ENCODE measurements at places on chromosomes 13 and 19. TPM values are rescaled to one million over a fixed set of nuclear protein-coding genes. Genes with fewer than 3 reads are reported as not detected.
A peak's percentile ranks its signal among the peaks of the same experiment; 100 is the strongest.

Gene TUBA3C
- not detected for total RNA-seq

Gene IGFL1
- total RNA-seq = not detected

Gene NKPD1
- 0.39 TPM for total RNA-seq

Gene TINCR
- total RNA-seq = 0.37 TPM

Gene NXNL1
- total RNA-seq = not detected

Gene TPTE2
- 0.14 TPM for total RNA-seq

Gene CYP4F2
- not detected for total RNA-seq

Gene VMAC
- total RNA-seq = 0.89 TPM

Gene TEX101
- not detected for total RNA-seq

Gene FBXO27
- total RNA-seq = 4.9 TPM

Gene CGB3
- total RNA-seq = not detected

DNA sequence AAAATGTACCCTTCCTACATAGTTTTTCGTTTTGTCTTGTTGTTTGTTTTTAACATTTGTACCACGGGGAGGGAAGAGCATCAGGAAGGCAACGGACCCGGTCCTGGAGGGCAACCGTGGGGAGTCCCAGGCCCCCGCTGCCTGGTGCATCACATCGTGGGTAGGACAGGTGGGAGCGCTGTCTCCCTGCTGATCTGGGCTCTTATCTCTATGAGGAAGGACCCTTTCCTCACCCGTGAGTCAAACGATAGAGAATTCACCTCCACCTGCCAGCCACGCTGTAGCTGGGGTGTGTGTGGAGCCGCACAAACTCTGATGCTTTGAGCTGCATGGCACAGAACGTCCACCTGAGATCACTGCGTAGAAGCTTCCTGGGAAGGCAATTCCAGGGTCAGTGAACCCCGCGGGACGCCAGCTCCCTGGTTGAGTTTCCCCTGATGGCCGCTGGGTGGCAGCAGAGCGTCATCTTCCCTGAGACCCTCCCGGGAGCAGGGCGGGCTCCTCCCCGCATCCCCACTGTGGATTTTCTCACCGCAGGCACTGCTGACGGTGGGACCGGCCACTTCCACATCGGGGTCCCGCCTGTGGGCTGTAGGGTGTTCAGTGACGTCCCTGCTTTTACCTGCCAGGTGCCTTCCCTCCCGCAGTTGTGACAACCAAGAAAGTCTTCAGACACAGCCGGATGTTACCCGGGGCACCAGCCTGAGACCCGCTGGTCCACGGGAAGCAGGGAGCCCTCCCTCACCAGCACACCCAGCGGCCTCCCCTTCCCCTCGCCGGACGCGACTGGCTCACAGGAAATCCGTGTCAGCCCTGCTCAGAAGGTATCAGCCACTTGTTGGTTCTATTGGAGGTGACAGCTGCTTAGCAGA, 54.7 kb downstream of the ZNF787 start:
- DNase-seq = peak; percentile 80
- H3K27ac ChIP-seq = no peak overlapping the region
- peaks cover 35% of the 10 kb centered on the region for H3K27me3 ChIP-seq

GRCh38 chr13:46146898-46147297, 35.1 kb downstream of the LCP1 start:
- no peak overlapping the region for H3K4me3 ChIP-seq
- peaks cover 20% of the 10 kb centered on the region for H3K4me1 ChIP-seq
- DNase-seq = peak; percentile 26
- no peaks in the 10 kb centered on the region for H3K36me3 ChIP-seq

GRCh38 chr19:48500830-48501493, 10.7 kb downstream of the LMTK3 start:
- no peak overlapping the region for H3K27ac ChIP-seq
- DNase-seq = no peak
- no peaks in the 10 kb centered on the region for H3K36me3 ChIP-seq

GRCh38 chr13:78238911-78239310, 320.3 kb upstream of the EDNRB start:
- no peaks in the 10 kb centered on the region for H3K36me3 ChIP-seq
- H3K4me3 ChIP-seq = no peak overlapping the region
- no peak for DNase-seq
- H3K27me3 ChIP-seq = no peaks in the 10 kb centered on the region
- H3K4me1 ChIP-seq = peaks cover 12% of the 10 kb centered on the region
- no peak overlapping the region for H3K27ac ChIP-seq

- no peak overlapping the region for H3K27ac ChIP-seq
- no peaks in the 10 kb centered on the region for H3K36me3 ChIP-seq
- no peak overlapping the region for H3K4me3 ChIP-seq
- peaks cover 3% of the 10 kb centered on the region for H3K4me1 ChIP-seq
- no peak for DNase-seq
Observed at GRCh38 chr13:94291631-94292322, 187.7 kb downstream of the DCT start.

DNA sequence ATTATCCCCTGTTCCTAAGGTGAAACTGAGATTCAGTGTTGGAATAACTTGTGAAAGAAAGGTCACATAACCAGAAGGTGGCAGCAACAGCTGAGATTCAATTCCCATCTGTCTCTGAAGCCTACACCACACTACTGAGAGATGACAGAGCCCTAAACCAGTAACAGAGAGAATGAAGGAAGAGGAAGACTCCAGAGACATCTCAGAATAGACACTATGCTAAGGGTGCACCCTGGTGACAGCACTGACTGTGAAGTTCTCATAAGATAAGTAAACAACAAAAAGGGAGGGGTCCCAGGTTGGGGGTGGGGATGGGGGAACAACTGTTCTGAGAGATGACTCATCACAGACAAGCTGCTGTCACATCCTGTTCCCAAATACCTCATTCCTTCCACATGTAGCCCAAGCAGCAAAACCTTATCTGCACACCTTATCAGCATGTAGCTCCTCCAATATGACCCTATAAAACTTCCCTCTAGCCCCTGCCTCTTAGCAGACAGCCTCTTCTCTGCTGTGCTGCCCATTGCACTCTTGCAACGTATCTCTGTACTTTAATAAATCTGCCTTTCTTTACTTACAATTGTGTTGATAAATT, 46.5 kb downstream of the UTP14C start:
- DNase-seq = no peak
- H3K27ac ChIP-seq = no peak overlapping the region
- H3K36me3 ChIP-seq = peaks cover 22% of the 10 kb centered on the region
- H3K27me3 ChIP-seq = no peaks in the 10 kb centered on the region
- H3K4me3 ChIP-seq = no peak overlapping the region

DNA sequence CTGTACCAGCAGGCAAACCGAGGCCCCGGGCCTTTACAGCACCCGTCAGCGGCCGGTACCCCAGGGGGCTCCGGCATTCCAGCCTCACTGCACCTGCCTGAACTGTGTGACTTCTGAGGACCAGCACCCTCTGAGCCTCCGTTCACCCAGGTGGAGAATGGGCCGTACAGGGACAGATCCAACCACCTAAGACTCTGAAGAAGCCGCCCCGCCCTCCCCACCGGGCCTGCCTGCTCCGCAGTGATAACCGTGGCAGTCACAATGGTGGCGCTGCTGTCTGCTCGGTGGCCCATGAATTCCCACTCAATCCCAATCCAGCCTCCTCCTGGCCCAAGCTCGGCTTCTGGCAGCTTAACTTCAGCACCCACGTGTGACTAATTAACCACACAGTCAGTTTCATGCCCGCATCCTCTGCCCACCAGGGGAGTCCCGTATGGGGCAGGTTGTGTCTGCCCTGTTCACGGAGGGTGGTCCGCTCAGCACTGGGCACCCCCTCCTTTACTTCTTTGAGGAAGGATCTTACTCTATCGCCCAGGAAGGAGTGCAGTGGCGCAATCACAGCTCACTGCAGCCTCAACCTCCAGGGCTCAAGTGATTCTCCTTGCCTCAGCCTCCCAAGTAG, 3.4 kb downstream of the TCF3 start:
- H3K27me3 ChIP-seq = peaks cover 13% of the 10 kb centered on the region
- H3K4me1 ChIP-seq = peaks cover 11% of the 10 kb centered on the region
- peak overlapping the region; percentile 67 for H3K4me3 ChIP-seq
- peaks cover 2% of the 10 kb centered on the region for H3K36me3 ChIP-seq

DNA sequence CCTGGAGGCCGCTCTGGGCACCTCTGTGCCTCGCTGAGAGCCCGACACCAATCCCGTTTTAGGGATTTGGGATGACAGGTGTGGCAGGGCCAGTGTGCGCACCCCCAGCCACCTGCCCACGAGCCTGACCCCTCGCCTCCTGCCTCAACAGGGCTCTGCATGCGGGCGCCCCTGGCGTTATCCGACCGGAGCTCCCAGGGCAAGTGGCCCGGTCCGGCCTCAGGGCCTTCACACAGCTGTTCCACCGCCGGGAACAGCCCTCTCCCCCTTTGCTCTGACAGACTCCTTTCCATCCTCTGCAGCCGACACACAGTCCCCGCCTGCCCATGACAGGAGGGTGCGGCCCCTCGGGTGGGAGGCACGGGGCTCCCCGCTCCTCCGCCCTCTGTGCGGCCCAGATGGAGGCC, 7.1 kb upstream of the WDR18 start:
- H3K4me3 ChIP-seq = no peak overlapping the region
- DNase-seq = no peak
- H3K27me3 ChIP-seq = peaks cover 3% of the 10 kb centered on the region

DNA sequence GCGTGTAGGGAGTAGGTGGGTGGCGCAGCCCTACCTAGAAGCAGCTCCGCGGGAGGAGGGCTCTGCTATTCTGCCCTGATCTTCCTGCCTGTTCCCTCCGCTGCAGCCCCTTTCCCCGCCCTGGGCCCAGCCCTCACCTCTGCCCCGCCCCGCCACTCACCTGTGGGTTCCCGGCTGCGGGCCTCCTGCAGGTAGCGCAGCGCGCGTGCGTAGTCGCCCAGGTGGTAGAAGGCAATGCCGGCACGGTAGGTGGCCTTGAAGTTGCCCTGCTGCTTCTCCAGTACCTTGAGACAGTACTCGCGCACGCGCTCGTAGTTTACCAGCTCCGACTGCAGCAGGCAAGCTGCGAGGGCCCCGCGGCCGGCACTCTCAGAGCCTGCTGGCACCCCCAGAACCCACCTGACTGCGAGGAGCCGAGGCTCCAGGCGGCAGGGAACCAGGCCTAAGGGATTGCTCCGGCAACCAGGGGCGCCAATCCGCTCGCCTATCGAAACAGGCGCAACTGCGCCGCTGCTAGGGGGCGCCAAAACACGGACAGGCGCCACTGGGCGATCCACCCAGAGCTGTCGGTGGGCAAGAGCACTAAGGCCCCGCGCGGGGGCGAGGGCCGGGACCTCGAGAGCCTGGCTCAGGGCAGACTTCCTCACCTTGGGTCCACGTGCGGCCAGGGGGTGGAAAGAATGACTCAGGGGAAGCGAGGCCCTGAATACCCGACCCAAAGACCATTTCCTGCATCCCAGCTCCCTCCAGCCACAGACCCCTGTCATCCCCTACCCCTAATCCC, 965 bp downstream of the TTC9B start:
- H3K4me3 ChIP-seq = no peak overlapping the region
- no peak for DNase-seq
- peaks cover 70% of the 10 kb centered on the region for H3K27me3 ChIP-seq
- H3K36me3 ChIP-seq = peaks cover 5% of the 10 kb centered on the region

DNA sequence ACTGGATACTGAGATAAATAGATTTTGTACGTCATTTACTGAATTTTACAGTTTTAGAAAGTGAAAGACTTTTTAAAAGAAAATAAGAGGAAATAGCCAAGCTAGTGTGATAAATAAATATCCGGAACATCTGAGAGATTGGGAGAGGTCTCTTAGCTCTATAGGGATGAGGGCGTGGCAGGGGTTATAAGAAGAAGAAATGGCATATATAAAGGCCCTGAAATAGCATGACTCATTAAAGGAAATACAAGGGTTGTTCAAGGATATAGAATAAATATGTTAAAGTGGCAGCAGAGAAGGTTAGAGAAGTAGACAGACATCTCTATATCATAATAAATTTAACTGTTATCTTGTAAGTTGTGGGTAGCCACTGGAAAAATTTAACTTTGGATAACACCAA, 144.4 kb downstream of the MAB21L1 start:
- H3K4me3 ChIP-seq = no peak overlapping the region
- no peaks in the 10 kb centered on the region for H3K27me3 ChIP-seq
- no peaks in the 10 kb centered on the region for H3K4me1 ChIP-seq

DNA sequence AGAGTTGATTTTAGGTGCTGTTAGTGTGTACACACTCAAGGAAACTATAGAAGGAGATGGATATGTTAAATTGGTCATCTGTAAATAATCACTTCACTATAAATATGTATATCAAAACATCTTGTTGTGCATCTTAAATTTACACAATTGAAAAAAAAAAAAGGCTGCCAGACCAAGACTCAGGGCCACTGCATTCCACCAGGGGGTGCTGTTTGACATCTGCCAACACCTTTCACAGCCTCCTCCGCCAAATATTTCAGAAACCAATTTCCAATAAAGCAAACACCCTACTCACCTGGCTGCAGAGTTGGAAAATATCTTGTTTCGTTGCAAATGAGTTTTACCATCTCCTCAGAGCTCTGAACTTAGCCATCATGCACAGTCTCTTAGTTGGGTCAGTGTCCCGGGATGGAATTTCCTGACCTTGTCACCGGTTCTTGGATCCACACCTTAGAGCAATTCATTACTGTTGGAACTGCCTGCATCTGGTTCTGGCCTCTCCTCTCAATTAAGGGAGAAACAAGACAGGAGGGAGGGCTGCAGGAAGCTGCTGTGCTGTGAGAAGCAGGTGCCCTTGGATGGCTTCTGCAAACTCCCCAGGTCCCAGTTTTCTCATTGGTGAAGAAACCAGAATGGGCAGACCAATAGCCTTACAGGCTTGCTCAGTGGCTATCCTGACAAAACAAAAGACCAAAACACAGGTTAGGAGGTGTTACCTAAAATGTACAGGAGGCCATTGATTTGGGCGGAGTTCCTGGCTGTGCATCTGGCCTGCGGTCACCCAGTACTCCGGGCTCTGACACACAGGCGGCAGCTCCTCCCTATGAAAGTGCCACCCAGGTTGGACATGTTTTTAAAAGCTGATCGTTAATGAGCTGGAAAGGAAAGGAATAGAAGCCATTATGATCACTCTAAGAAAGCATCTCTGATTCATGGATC, 746.6 kb downstream of the UQCRFS1 start:
- no peak overlapping the region for H3K4me3 ChIP-seq
- no peaks in the 10 kb centered on the region for H3K27me3 ChIP-seq
- peaks cover 21% of the 10 kb centered on the region for H3K4me1 ChIP-seq

DNA sequence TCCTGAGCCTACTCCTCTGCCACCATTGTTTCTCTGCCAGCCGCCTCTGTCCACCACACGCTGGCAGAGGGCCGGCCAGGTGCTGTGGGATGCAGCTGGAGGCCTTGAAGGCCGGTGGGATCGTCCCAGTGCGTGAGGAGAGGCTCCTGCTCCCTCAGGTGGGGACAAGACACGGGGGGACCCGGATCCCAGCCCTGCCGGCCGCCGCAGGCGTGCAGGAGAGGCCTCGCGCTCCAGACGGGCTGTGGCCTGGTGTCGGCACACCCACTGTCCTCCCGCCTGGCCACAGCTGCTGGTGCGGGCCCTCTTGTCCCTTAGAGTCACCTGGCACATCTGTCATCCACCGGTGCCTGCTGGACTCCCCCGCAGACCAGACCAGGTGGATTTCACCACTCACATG, 18.1 kb upstream of the GNA15 start:
- H3K27me3 ChIP-seq = no peaks in the 10 kb centered on the region
- H3K4me3 ChIP-seq = no peak overlapping the region
- no peaks in the 10 kb centered on the region for H3K4me1 ChIP-seq
- H3K36me3 ChIP-seq = no peaks in the 10 kb centered on the region
